Tibial nerve (tissue), 4 donors: ENCODE measurements at places on chromosomes 5 and 9.

DNA sequence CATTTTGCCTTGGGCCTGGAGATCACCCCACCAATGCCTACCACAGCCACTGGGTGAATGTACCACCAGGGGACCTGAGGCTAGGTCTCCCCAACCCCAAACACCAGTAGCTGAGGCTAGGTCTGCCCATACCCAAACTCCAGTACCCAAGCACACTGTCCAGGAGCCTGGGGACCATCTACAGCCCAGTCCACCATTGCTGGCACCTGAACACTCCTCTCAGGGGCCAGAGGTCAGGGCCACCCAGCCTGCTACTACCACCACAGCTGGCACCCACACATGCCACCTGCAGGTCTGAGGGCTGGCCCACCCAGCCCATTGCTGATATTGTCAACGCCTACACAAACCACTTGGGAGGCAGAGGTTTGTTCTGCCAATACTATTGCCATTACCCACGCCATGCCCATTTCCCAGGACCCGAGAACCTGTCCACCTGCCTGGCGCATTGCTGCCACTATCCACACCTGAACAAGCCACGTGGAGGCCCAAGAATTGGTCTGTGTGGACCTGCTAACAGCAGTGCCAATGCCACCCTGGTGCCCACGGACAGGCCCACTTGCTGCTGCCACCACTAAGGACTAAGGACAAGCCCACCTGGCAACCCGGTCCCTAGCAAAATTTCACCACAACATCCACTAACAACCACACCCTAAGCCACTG lies 59.2 kb downstream of the ZDHHC21 start:
- no peak for DNase-seq

- DNase-seq, result no peak
Observed at GRCh38 chr5:101611039-101611438, 685.0 kb downstream of the SLCO4C1 start.

DNA sequence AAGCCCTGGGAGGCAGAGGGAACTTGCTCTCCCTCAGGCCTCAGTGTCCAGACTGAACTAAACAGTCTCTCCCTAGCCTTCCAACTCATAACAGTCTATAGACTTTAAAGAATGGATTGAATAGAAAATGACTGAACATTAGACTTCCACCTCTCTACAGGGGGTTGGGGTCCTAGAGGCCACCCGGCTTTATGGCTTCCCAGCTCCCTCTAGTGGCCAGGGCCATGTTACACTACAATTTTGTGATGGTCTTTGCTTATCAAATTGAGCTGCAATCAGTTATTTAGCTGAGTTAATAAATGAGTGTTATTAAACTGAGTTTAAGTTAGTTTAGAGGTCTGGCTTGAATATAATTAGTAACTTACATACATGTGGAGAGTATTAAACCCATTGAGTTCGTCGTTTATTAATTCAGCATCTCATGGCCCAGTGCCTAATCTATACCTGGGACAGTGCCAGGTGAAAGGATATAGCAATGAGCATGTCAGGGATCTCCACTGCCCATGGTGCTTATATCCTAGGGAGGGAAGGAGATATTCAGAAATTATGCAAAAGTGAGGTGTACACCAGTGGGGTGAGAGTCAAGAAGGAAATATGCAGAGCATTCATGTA lies 105.2 kb downstream of the SH3TC2 start:
- DNase-seq, result peak; percentile 37

GRCh38 chr5:2133080-2133479 lies 250.4 kb upstream of the IRX4 start:
- no peak for DNase-seq

GRCh38 chr9:115262952-115263351 lies 145.0 kb upstream of the TNC start:
- no peak for DNase-seq

DNA sequence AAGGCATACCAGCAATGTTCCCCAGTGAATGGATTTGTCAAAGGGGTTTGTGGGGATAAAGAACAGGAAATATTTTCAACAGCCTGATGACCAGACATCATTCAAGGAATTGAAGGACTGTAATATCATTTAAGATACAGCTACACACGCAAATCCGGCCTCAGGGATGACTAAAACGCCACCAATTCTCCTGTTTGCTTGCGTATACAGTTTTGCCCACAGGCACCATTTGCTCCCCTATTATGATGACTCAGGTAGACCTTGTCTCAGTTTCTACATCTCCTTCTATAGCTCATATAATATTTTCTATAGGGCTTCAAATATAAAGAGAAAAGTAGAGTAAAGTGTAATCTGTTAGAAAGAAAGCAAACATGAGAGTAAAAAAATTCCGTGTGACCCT lies 29.7 kb upstream of the ITGA1 start:
- DNase-seq, result no peak

DNA sequence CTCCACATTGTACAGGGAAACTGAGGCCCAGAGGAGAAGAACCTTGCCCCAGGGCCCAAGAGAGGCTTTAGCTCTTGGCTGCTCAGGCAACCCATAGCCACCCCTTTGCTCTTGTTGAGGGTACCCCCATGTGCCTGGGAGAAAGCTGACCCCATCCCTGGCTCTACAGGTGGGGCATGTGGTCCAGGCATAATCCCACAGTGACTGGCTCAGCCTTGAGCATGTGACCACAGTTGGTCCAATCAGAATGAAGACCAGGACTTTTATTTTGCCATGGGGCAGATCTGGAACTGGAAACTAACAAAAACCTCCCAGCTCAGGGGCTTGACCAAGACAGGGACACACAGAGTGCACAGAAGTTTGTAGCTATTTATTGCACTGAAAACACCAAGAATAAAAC lies 29.3 kb downstream of the SLC6A7 start:
- no peak for DNase-seq

DNA sequence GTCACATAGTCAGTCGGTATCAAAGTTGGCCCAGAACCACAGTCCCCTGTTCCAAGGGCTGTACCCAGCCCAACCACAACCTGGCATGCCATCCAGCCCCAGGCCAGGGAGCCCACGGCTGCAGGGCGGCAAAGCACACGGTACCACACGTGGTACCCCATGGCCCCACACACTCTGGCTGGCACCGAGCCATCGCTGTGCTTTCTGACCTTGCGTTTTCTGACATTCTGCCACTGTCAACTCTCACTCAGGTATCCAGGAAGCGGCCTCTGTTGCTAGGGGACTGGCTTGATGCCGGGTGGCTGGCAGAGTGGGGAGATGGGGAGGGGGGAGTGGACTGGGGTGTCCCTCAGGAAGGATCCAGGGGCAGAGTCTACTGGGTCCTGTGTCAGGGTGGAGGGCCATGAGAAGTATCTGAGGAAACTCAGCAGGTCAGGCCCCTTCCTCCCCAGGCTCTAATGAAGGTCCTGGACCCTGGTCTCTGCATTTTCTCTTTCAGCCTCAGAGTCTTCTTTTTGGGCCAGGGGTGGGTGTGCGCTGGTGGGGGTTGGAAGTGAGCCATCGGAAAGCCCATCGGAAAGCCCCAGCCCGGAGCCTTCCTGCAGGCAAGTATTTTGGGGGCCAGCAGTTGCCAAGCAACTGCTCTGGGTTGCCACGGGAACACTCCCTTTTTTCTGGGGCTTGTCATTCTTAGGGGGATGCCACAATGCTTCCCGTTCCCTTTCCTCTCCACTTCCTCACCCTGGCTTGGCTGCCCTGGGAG lies 21.0 kb upstream of the RALGDS start:
- DNase-seq, result no peak

- DNase-seq, result no peak
Observed at GRCh38 chr9:125961072-125961471, 213.9 kb downstream of the PBX3 start.

- no peak for DNase-seq
Observed at GRCh38 chr9:122127396-122127798, 32.2 kb downstream of the NDUFA8 start.

DNA sequence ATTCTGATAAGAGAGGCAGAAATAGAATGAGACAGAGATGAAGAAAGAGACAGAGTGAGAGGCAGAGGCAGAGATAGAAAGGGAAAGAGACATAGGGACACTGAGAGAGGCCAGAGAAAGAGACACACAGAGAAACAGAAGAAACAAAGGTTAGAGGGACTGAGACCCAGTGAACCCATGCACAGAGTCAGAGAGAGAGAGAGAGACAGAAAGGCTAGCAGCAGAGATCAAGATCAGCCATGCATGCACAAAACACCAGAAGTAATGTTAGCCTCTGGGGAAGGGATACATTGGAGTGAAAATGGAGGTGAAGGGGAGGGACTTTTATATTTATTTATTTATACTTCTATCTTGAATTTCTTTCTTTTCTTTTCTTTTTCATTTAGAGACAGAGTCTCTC lies 14.1 kb upstream of the SPARC start:
- DNase-seq, result no peak
